Fibroblast of skin of back (primary cell): ENCODE measurements at places on chromosomes 3 and 15.
A peak's percentile ranks its signal among the peaks of the same experiment; 100 is the strongest.

GRCh38 chr3:106399761-106400160 is 530.9 kb upstream of the CBLB start:
- DNase-seq = no peak

- DNase-seq = no peak
Measured at GRCh38 chr3:120052225-120052624, 42.0 kb downstream of the GSK3B start.

DNA sequence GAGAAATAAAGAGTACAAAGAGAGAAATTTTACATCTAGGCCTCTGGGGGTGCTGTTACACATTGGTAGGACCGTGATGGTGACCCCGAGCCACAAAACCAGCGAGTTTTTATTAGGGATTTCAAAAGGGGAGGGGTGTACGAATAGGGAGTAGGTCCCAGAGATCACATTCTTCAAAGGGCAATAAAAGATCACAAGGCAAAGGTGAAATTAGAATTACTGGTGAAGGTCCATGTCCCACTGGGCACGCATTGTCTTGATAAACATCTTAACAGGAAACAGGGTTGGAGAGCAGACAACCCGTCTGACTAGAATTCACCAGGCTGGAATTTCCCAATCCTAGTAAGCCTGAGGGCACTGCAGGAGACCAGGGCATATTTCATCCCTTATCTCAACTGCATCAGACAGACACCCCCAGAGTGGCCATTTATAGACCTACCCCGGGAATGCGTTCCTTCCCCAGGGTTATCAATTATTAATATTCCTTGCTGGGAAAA is 4.3 kb downstream of the IRAK2 start:
- no peak for DNase-seq

DNA sequence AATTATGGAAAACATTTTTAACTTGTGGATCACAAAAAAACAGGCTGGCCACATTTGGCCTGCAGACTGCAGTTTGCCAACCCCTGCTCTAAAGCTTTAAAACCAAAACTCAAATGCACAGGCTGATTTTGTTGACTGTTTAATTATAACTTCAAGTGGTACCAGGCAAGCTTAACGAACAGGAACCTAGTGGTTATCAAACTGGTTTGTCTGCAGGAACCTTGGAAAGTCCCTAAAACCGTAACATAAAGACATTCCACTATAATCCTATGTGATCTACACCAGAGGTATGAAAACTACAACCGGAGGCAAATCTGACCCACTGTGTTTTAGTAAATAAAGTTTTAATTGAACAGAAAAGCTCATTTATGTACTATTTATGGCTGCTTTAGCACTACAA is 52.4 kb downstream of the TBL1XR1 start:
- no peak for DNase-seq

GRCh38 chr15:87268675-87269074 is 987.9 kb downstream of the NTRK3 start:
- peak; percentile 28 for DNase-seq

GRCh38 chr3:66406163-66406562 is 94.7 kb downstream of the LRIG1 start:
- DNase-seq = no peak

DNA sequence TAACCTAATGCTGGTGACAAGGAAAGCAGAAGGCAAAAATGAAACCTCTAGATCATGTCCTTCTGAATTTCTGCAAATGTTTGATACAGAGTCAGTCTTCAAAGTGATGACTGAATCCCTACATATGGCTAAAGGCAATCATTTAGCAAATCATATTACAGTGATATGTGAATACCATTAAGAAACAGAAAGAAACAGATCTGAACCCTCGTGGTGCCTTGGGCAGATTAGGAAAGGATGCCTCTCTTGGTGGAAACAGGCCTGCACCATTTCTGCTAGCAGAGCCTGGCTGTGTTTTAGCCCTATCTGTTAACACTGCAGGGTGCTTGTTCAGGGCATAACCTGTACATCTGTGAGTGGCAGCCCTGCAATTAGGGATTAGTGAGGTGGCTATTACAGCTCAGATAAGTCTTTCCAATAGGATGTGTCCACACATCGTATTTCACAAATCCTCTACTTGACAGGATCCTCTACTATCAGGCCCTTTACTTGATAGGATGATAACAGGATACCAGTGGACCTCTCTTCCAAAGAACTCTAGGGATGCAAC is 12.1 kb downstream of the SEC22C start:
- DNase-seq = no peak

DNA sequence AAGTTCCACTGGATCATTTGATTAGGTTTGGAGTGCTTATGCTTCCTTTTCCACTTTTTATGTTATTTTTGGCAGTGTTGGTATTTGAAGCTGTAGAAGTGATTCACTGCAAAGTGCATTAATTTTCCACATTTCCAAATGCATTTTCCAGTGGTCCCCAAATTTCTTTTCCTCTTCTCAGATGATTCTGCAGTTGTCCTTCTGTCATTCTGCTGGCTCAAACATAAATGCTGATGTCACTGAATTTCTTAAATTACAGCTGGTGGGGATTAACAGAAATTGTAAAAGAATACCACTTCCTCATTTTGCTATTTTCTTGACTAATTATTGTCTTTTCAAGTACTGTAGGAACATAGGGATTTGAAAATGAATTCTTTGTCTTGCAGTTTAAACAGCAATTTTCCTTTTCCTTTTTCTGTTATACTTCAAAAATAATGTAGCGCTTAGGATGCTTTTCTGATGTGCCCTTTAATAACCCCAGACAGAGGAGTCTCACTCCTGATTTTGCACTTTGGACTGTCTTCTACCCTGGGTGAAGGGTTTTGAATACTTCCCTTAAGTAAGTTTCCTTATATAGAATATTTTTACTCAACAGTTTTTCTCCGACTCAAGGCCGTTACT is 25.0 kb downstream of the MITF start:
- no peak for DNase-seq

GRCh38 chr3:84209474-84209873 is 749.3 kb upstream of the CADM2 start:
- DNase-seq = no peak

DNA sequence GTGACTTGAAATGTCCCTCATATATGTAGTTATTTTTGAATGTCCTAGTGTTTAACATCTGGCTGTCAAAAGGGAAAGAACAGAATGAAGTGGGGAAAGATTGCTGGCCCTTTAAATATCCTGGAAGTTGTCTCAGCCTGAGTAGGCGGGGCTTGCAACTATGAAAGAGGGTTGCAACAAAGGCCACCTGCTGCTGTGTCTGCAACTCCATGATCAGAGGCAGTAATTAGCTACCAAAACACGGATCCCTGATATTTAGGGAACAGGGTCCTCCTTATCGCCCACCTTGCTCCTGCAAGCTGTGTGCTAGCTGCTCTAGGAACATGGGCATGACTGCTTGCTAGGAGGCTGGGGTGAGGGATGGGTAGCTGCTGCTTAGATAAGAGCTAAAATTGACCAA is 100.2 kb upstream of the CFAP20DC start:
- no peak for DNase-seq

DNA sequence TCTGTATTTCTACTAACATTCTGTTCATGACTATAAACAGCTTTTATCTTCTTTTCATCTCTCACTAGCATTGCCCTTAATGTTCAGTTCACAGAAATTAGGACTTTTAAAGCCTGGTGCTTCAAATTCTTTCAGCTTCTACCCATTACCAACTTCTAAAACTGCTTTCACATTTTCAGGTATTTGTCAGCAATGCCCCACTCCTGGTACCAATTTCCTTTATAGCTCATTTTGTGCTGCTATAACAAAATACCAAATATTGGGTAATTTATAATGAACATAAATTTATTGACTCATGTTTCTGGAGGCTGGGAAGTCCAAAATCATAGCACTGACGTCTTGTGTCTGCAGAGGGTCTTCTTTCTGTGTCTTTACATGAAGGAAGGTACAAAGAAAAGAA is 753.1 kb upstream of the CCDC54 start:
- DNase-seq = no peak
